ENCODE measurements at places on chromosomes 2 and 18.

GRCh38 chr2:219537657-219538488, 5.7 kb downstream of the CHPF start:
- no peak for DNase-seq

DNA sequence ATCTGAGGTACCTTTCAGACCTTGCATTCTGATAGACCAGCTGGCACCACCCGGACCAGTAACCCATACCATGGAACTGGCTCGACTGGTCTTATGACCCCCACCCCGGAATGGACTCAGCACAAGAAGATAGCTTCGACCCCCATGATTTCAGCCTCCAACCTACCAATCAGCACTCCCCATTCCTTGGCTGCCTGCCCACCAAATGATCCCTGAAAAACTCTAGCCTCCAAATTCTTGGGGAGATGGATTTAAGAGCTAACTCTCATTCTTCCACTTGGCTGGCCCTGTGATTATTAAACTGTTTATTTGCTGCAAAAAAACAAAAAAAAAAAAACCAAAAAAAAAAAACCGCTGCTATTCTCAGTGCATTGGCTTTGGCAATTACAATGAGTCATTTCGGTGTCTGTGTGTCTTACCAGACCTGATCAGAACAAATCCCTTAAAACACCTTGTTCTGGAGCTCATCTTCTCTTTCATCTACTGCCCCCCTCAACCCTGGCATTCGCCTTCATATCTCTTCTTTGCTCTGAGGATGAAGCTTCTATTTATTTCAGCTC, 60.1 kb upstream of the KIF5C start:
- no peak for DNase-seq

- DNase-seq, result no peak
These were observed 58.1 kb downstream of the REV1 start for GRCh38 chr2:99431587-99432275.

GRCh38 chr2:147808520-147808919, 36.3 kb upstream of the ACVR2A start:
- DNase-seq, result no peak

DNA sequence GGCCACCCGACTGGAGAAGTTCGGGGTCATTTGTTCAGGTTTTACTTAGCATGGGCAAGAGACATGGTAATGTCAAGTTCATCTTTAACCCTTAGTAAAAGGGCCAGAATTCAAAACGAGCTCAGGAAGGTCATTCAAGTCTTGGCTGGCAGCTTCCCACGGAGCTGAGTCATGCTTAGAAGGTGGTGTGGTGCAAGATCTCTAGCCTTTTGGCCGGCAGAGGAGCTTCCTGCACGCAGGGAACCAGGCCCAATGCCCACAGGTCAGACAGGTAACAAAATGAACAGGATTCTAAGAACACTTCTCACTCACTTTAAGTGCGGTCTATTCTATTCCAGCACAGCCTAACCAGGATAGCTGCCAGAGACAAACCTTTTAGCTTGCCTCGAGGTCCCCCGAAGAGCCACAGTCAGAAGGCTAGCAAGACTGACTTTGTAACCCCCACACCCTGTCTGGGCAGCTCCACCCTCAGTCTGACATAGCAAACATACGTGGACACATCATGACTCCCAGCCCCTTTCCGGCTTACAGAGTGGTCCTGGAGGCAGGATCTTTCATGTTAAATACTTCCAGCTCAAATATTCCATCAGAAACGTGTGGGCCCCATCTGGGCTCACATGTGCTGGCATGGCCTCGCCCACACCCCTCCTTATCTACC, 292.7 kb downstream of the BCL11A start:
- DNase-seq, result no peak

DNA sequence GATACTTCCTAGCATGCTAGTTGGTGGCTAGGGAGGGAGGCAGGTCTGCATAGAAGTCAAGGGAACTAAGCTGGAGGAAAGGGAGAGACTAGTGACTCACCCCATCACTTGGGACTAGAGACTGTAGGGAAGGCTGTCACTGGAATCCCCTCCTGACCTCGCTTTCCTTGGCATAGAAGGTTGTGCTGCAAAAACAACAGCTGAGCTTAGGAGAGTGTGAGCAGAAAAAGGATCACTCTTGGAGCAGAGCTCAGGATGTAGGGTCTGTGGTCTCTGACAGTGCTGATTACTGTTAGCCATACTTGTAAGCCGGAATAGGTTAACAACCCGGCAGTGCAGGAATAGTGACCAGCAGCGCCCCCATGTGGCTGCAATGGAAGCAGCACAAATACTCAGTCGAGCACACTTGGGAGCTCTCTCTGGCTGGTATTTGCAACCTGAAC, 66.9 kb upstream of the SMAD2 start:
- DNase-seq, result no peak

- DNase-seq, result no peak
These were observed 59.0 kb downstream of the MYO5B start for GRCh38 chr18:50135903-50136302.

DNA sequence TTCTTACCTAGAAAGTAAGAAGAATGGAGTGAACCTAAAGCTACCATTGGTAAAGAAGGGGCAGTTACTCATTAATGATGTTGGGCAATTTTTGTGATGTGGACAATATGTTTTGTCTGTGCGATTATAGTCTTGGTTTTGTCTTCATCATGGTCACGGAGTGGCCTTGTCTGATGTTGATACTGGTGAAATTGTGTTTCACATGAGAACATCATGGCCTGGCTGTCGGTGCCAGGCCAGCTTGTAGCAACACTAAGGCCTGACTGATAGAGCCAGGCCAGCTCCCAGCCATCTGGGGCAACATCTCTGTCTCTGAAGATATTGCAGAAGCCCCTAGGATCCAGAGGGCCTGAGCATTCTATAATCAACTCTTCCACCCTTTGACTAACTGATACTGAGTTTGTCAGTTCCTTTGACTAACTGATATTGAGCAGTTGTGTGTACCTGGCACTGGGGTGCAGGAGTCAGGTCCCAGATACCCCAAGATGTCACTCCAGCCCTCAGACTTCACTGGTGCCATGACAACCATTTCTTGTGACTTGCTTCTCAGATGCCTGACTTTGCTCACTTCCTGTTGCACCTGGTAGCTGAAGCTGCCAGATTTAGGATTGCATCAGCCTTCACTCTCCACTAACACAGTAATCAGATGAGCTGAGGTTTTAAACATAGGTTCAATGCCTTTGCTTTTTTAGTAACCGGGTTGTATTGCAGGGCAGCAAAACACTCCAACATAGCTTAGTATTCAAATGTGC, 62.5 kb downstream of the RPIA start:
- no peak for DNase-seq

DNA sequence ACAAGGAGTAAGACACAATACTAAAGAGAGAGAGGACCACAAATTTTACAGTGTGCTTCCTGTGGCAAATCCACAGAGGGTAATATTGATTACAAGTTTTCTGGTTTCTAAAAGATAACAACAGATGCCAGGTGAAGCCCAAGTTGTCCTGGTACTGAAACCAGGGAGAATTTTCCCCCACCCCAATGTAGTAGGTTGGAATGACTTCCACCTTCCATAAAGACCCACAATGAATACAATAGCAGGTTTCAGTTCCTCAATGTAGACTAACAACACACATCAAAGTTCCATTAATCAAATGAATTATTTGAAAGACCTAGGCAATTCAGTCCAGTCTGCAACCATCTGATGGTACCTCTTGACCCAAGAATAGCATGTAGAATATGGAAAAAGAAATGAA, 44.0 kb upstream of the TMEM247 start:
- no peak for DNase-seq

DNA sequence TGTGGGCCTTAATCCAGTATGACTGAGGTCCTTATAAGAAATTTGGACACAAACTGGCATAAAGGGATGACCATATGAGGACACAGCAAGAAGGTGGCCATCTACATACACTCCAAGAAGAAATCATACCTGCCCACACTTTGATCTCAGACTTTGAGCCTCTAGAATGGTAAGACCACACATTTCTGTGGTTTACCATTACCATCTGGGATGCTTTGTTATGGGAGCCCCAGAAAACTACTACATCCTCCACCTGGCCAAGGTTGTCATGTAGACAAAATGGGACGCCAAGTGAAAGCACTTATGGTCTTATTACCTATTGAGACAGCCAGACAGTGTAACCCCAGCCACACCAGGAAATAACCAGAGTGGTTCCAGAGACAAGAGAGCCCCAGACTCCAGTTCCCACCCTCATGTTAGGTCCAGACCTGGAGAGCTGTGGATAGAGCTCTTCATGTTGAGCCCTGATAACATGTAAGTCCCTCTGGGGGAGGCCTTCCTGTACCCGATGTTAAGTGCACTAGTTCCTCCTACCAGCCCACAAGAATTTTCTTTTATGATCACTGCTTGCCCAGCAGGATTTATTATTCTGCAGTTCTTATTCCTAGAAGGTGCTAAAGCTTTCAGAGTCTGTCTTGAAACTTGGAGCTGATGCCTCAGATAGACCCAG, 4.6 kb upstream of the ADD2 start:
- DNase-seq, result no peak

DNA sequence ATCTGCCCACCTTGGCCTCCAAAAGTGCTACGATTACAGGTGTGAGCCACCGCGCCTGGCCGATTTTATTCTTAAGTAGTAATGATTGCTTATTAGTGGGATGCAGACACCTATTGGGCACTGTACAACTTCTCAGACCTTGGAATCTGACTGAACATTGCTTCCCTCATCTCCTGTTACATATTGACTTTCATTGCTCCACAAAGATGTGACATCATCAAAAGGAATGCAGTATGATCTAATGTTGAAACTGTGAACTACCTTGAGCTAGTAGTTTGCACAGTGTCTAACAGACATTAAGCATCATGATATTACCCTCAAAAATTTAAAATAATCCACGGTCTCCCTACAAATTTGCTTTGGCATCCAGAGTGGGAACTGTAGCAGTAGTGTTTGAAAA, 109.8 kb upstream of the SIX2 start:
- no peak for DNase-seq

GRCh38 chr18:56315363-56315762, 323.0 kb downstream of the TXNL1 start:
- no peak for DNase-seq

DNA sequence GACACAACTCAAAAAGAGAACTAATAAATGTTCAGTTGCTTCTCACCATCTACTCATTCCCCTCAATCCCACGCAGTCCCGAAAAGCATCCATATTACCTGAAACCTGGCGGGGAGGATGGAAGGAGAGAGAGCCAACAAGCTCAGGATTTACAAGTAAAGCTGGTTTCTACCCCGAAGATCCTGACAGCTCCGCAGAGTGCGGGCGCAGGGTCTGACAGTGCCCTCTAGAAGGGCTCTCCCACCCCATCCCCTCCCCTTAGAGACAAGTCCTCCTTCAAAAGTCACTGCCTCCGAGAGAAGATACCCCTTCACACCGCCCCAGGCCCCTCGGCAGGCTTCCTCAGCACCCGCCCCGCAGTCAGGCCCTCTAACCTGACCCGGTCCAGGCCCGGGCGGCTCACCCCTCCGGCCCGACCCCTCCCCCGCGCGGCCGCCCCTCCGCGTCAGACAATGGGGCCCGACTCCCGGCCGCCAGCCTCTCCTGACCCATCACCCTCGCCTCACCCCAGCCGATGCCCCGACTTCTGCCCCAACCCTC, 550 bp downstream of the RAB1A start:
- no peak for DNase-seq

GRCh38 chr2:23926290-23926749, 603 bp downstream of the ATAD2B start:
- DNase-seq, result no peak

GRCh38 chr2:209499069-209499468, 75.2 kb downstream of the MAP2 start:
- DNase-seq, result no peak

GRCh38 chr2:187360286-187360685, 87.8 kb downstream of the CALCRL start:
- DNase-seq, result no peak
